ENCODE measurements at places on chromosomes 5 and 9. TPM values are rescaled to one million over a fixed set of nuclear protein-coding genes. Genes with fewer than 3 reads are reported as not detected.

DNA sequence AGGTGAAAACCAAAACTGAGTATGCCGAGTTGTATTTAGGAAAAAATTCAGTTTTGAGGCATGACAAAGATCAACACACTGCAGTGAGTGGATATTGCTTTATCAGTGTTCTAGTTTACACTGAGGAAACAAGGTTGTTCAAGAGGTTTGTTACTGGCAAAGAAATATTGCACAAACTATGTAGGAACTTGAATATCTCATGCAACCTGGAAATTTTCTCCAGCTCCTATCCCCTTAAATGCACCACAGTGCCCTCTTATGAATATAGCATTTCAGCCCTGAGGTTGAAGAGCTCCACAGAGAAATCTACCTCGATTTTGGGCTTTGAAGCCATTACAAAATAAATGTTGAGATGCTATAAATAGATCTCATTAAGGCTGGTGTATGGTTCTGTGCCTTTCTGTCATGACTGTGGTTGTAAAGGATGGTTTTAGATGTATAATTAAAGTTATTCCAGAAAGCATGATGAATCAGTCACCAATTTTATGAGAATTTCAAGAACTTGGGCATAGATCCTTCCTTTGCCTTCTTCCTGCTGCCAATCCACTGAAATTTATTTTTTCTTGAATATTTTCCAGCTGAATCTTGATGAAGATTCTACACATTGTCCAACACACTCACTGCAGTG lies 159.3 kb downstream of the SPATA31D1 start:
- DNase-seq = no peak

DNA sequence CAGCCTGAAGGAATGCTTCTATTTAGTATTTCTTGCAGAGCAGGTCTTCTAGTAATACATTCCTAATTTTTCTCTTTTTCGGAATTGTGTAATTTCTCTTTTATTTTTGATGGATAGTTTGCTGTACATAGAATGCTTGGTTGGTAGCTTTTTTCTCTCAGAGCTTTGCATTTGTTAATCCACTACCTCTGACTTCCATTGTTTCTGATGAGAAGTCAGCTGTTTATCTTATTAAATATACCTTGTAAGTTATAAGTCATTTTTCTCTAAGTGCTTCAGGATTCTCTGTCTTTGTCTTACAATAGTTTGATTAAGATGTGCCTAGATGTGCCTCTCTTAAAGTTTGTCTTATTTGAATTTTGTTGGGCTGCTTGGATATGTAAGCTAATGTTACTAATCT lies 101.9 kb downstream of the HTR1A start:
- DNase-seq = no peak

- no peak for DNase-seq
Measured at GRCh38 chr5:16234598-16234997, 55.0 kb upstream of the MARCHF11 start.

DNA sequence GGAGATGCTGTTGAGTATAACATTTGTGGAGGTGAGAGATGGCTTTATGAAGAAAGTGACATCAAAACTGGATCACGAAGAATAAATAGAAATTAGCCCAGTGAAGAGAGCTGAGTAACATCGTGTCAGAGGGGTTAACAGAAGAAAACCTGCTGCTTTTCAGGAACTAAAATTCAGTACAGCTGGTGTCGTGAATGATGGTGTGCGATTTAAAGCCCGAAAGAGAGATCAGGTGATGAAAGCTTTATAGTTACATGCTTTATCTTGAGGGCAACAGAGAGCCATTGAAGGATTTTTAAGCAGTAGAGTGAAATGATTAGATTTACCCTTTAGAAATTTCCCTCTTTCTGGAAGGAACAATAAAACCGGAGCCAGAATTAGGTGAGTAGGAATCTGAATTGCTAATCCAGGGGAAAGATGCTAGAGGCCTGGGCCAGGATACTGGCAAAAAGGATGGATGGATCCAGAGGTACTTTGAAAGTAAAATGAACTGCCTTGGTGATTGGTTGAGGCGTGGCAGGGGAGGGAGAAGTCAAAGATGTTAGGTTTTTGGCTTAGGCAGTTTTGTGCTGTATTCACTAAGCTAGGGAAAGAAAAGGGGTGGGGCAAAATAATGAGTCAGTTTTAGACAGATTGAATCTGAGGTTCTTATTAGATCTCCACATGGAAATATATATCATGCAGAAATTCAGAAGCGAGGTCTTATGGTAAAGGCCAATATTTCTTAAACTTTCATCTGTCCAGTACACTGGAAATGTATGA lies 3.4 kb downstream of the LRRC70 start:
- DNase-seq = no peak

DNA sequence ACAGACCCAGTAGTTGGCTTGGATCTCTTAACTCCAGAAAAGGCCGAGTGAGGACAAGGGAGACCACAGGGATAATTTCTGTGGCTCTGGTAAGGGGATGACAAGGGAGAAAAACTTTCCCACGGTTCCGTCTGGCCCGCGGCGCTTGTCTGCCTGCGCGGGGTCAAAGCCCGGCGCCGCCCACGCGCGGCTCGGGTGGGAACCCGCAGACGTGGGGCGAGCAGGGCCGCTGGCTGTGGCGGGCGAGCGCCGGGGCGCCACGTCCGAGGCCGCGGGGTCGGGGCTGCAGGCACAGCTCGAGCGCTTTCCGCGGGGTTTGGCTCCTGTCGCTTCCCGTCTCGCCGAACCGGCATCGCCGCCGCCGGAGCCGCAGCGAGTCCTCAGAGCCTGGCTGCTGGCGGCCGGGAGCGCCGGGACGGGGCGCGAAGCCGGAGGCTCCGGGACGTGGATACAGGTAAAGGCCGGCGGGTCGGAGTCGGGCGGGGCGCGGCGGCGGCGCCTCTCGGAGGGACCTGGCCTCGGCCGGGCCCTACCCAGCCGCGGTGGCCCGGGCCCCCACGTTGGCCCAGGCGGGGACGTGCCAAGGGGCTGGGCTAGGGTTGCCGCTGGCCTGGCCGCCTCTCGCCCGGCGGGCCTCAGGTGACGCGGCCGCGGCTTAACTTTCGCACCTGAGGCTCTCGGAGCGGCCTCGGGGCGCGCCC lies at the start of gene RNF180:
Gene RNF180, plus strand, starts transcription at position 344 of the 701 bp plus-strand sequence. CDS start 34,965 bp downstream, outside the sequence.
- DNase-seq = peak; percentile 17

- DNase-seq = no peak
Measured at GRCh38 chr5:55853818-55854217, 2.7 kb downstream of the IL31RA start.

GRCh38 chr5:13957032-13957645 lies 12.7 kb upstream of the DNAH5 start:
- peak; percentile 32 for DNase-seq

DNA sequence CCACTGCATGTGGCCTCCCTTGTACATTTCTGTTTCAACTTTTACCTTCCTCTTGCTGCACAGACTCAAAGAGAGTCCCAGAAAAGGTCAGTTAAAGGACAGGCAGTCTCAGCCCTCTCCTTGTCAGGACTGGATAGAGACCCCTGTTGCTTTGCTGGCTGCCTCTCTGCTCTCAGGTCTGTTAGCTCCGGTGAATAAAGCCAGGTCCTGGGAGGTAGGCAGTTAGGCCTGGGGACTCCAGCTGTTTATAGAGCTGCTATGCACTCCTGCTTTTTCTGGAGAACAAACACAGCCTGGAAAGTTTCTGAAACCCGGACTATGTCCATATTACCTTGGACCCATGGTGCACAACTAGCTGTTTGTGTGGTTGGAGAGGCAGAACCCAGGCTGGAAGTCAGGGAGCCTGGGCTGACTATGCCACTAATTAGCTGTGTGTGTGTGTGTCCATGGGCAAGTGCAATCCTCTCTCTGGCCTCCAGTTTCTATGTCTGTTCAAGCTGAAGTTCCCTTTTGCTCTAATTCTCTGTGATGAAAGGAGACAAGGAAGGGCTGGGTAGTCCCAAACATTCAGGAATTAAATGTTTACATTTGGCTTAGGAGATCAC lies 42.9 kb downstream of the GLRA1 start:
- no peak for DNase-seq

STING1 gene
- 24.4 TPM for polyA plus RNA-seq

PCSK5 gene
- 14.0 TPM for polyA plus RNA-seq

PPIC gene
- 43.8 TPM for polyA plus RNA-seq

MTAP gene
- 44.2 TPM for polyA plus RNA-seq
